ENCODE measurements at places on chromosomes 7 and 10. TPM values are rescaled to one million over a fixed set of nuclear protein-coding genes. Genes with fewer than 3 reads are reported as not detected.

DNA sequence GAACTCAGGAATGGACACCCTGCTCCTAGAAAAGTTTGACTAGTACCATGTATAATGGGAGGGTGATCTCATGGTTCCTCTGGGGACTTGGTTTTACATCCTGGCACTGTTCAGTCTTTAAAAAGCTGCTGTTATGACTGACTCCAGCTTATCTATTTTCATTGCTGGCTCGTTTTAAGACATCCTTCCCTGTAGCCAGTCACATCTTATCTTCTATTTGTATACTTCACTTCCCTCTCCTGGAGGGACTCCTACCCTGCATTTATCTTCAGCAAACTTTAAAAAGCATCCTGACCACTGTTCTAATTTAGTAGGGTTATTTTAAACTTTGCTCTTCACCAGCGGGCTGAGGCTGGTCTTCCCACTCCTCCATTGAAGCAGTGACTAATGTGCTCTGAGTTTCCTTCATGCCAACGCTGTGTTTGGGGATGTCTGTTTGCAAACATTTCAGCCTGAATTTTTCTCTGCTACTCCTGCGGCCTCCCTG, 72.9 kb upstream of the ARMC3 start:
- H3K4me1 ChIP-seq: no peaks in the 10 kb centered on the region
- no peaks in the 10 kb centered on the region for H3K36me3 ChIP-seq
- H3K27ac ChIP-seq: no peak overlapping the region

The PRLHR gene
- not detected for total RNA-seq

The ARMC3 gene
- not detected for total RNA-seq

DNA sequence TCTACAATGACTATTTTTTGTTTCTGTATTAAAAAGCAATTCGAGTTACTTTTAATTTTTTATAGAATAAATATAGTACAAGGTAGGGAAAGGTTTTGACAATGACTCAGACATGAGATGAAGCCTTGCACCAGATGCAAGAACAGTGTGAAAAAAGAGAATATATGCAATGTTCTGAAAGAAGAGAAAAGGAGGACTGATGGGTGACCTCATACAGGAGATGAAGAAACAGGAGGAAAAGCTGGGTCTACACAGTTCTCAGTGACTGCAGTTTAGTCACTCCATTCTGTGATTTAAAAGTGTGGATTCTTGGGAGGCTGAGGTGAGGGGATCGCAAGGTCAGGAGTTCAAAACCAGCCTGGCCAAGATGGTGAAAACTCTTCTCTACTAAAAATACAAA, 38.3 kb upstream of the YAE1 start:
- no peaks in the 10 kb centered on the region for H3K4me1 ChIP-seq
- peaks cover 11% of the 10 kb centered on the region for H3K27me3 ChIP-seq
- no peak overlapping the region for H3K27ac ChIP-seq
- DNase-seq: no peak
- no peaks in the 10 kb centered on the region for H3K36me3 ChIP-seq

The ARHGEF35 gene
- 3.4 TPM for total RNA-seq

DNA sequence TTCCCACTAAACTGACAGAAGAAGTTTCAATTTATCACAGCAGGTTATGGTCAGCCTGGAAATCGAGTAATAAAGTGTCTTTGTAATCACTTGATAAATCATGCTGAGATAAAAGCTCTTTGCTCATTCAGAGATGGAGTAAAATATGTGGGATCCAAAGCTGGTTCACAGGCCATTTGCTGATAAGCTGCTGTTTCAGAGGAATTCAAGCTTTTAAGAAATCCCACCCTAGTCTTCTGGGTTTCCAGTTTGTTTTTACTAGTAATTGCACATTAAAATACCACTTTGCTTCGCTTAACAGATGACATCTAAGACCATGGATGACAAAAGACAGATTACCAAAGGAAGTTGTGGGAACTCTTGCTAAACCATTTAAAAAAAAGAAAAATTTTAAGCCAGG, 37.4 kb upstream of the CDK6 start:
- no peak overlapping the region for H3K27ac ChIP-seq
- peaks cover 13% of the 10 kb centered on the region for H3K36me3 ChIP-seq
- H3K27me3 ChIP-seq: no peaks in the 10 kb centered on the region
- H3K4me3 ChIP-seq: no peak overlapping the region
- DNase-seq: no peak

DNA sequence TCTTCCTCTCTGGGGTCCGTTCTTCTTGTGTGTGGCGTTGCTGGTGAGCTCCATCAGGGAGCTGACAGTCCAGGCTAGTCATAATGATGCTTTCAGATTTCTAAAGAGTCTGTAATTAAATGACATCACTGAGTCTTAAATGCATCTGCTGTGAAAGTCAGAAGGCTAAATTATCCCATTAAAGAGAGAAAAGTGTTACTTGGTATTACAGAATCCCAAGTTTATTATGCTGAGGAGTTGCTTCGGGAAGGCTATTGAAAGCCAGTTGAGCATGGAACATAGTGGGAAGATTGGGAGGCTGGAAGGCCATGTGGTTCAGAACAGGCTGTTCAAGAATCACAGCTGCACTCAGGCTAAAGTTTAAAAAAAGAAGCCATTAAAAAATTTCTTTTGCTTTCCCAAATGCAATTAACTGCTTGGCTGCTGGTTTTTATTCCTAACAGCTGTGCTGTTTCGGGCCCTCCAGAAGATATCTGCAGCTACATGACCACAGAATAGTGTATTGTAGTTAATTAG, 342.6 kb upstream of the LRGUK start:
- H3K27me3 ChIP-seq: no peaks in the 10 kb centered on the region
- no peak overlapping the region for H3K4me3 ChIP-seq
- H3K27ac ChIP-seq: no peak overlapping the region
- DNase-seq: no peak

DNA sequence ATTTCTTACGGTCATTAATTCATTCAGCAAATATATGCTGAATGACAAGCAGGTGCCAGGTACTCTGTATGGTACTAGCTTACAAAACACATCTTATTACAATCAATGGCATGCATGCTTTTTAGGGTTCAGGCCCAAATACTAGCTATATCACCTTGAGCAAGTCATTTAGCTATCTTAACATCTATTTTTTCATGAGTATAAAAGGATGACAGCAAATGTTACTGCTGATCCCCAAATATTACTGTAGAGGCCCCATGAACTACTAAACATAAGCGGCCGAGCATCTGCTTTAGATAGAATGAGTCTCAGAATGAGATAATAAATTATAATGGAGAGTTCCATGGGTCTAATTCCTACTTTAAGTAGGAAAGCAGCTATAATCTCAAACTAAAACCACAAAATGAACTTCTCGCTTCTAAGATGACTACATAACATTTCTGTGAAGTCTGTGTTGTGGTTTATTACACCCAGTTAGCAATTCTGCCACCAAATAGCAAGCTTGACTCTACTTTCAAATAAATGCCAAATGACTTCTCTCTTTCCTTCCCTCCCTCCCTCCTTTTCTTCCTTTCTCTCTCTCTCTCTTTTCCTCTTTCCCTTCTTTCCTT, 113.7 kb upstream of the LRRN3 start:
- H3K27ac ChIP-seq: peak overlapping the region; percentile 79
- no peaks in the 10 kb centered on the region for H3K27me3 ChIP-seq
- H3K4me1 ChIP-seq: peaks cover 41% of the 10 kb centered on the region
- H3K36me3 ChIP-seq: no peaks in the 10 kb centered on the region

DNA sequence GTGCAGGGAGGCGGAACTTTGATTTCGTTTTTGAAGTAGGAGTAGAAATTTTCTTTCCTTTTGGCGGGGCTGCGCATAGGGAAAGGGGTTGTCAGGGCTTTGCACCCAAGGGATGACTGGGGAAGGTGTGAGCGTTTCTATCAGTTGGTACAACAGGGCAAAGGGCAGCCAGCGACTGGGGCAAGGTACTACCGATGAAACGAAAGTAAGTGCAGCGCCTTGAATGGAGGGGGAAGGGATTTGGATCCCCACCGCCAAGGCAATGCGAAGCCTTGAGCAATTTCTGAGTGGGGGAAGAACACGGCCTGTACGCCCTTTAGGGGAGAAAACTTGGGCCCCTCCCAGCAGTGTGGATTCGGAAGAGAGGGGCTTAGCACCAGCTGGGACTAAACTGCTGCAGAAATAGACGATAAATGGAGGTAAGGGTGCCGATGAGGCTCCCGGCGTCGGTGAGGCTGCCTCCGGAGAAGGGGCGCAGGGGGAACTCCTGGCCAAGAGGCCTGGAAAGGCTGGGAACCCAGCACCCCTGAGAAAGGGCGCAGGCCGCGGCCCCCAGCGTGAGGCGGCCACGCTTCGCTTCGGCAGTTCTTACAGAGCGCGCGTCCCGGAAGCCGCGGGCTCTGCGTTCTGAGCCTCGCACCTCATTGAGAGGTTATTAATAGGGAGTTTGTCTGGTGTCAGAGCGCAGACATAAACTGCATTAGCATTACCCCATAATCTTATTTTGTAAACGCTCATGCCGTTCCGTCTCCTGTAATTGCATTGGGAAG, 10.0 kb upstream of the TLX1 start:
- H3K4me1 ChIP-seq: peaks cover 33% of the 10 kb centered on the region
- peaks cover 80% of the 10 kb centered on the region for H3K27me3 ChIP-seq
- no peak for DNase-seq

The LRRTM3 gene
- not detected for total RNA-seq

The AKR1C8 gene
- 0.22 TPM for total RNA-seq

DNA sequence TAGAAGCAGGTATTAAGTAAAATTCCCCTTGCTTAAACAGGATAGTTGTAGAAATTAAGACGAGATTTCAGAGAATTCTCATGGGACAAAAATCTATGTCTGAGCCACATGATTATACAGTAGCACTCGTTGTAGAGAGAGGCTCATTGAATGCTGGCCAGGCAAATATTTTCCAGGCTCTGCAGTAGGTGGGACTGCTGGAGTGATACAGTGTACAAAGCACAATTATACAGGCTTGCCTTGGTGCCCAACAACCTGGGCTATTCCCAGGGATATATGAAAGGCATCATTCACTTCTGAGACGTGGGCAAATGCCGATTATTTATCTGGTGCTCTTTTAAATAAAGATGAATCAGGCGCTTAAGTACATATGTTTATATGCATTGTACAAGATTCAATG, 380.6 kb downstream of the PHTF2 start:
- no peak overlapping the region for H3K27ac ChIP-seq
- DNase-seq: no peak
- no peaks in the 10 kb centered on the region for H3K27me3 ChIP-seq
- H3K4me3 ChIP-seq: no peak overlapping the region
- H3K36me3 ChIP-seq: no peaks in the 10 kb centered on the region

The DNAH11 gene
- 1.7 TPM for total RNA-seq
